Skeletal muscle tissue (tissue), 5 donors: ENCODE measurements at places on chromosomes 7 and 10. TPM values are rescaled to one million over a fixed set of nuclear protein-coding genes. Genes with fewer than 3 reads are reported as not detected.

MSANTD7 gene
- 12.0 TPM for total RNA-seq

PCLO gene
- 0.52 TPM for total RNA-seq

CARD11 gene
- 1.0 TPM for total RNA-seq

GRM3 gene
- under 0.01 TPM for total RNA-seq

CFTR gene
- not detected for total RNA-seq

ACHE gene
- 36.0 TPM for total RNA-seq

LEP gene
- under 0.01 TPM for total RNA-seq
